ENCODE measurements at places on chromosomes 6 and 20.

- DNase-seq: no peak
Measured at GRCh38 chr6:121436960-121437850, 1.8 kb downstream of the GJA1 start.

DNA sequence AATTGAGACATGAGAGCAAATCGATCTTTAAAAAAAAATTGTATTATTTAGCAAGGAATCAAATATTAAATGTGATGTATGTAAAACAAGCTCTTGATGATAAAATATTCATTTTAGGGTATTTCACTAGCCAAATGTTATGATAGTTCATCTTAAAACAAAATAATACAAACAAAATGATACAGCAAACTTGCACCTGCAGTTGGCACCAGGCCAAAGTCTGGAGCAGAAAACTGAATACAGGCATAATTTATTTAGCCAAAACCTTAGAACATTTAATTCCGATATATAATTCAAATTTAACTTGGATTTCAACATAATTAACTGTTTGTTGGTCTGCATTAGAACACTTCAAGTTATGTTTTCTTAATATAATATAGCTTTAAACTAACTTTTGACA lies 60.9 kb downstream of the EPHA7 start:
- no peak for DNase-seq

- no peak for DNase-seq
Measured at GRCh38 chr6:16061818-16062217, 67.1 kb upstream of the MYLIP start.

DNA sequence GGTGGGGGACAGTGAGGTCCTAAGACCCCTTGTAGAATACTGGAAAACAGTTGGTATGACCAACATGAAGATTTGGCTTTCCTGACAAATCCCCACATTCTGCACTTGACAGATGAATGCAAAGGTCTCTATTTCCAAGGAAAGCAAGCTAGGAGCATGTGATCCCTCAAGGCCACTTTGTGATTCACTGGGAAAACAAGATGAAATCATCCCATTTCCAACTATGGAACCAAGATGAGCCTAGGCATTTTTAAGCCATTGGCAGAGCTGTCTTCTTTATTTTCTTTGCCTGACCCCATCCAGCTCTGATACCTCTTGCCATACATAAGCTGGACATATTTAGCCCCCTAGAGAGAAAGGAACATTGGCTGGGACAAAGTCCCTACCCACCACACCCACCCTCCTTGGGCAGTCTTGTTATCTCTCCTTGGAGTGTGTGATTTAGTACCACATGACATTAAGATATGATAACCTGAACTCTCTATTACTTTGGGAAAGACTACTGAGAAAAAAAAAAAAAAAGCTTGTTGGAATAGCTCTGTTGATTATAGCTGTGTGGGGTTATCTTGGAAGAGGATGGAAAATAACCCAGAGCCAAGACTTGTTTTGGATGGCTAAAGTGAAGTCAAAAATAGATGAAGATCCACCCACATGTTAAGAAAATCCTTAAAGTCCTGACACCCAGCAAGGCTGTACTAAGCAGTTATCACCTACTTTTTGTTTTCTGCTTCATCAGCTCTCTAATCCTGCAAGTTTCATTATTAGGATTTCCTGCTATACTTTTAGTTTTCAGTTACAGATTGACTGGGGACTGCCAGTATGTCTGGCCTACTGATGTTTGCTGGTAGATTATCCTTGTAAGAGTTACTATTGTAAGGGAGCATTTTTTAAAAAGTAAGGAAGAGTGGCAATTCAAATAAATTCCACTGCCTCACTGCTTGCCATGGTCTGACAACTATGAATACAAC lies 90.1 kb upstream of the PREP start:
- no peak for DNase-seq

- no peak for DNase-seq
Measured at GRCh38 chr20:2871661-2872458, 1.4 kb upstream of the PTPRA start.
